ENCODE measurements at places on chromosomes 13 and 19. TPM values are rescaled to one million over a fixed set of nuclear protein-coding genes. Genes with fewer than 3 reads are reported as not detected.

DNA sequence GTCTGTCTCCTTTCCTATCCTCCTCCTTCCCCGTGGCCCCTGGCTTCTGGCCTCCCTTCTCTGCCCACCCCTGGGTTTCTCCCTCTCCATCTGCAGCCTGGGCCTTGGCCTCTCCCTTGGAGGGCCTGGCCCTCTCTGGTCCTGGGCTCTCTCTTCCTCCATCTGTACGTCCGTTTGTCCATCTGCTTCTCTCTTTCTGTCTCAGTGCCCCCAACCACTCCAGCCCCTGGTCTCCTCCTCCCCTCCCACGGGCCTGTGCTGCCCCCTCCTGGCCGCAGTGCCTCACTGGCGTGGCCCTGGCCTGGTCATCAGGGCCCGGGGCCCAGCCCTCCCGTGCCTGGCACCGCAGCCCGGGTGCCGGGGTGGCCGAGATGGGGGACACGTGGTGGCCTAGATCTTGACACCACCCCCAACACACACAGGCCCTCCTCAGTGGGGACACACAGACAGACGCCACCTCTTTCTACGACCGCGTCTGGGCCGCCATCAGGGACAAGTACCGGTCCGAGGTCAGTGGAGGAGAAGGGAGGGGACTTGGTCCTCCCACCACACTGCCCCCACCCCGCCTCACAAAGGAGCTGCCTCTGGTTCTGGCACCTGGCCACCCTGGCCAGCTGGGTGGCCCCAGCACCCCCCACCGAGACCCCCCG, 11.3 kb downstream of the PRKCSH start:
- DNase-seq = no peak

GRCh38 chr19:11843722-11844121, 4.8 kb upstream of the ZNF439 start:
- no peak for DNase-seq

DNA sequence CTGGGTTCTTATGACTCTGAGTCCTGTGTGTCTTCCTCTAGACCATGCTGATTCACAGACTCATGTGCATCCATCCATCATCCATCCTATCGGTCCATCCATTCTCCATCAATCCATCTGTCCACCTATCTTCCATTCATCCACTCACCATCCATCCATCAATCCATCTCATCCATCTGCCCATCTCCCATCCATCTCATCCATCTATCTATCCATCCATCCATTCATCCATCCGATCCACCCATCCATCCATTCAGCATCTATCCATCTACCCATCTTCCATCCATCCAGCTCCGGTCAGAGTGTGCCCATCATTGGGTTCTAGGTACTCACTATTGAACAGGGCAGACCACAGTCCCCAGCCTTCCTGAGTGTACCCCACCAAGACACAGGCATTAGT, 75.6 kb downstream of the SLC7A1 start:
- DNase-seq = no peak

GRCh38 chr13:27406178-27406939, 18.1 kb upstream of the GTF3A start:
- peak; percentile 25 for DNase-seq

DNA sequence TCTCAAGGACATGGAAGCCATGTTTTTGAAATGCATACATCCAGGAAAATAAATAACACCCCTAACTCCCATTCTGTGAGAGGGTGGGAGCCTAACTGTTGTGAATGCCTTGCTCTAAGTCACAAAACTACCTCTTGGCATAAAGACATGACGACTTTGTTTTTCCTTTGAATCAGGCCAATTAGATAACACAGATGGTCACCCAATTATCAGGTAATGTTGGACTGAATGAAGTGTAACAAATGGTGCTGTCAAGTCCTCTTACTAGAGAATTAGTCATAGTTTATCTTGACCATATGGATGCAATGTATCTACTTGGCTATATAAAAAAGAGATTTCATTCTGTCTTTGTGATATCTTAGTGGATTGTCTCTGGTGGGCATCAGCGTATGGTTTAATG, 553.6 kb upstream of the ATXN8OS start:
- no peak for DNase-seq

DNA sequence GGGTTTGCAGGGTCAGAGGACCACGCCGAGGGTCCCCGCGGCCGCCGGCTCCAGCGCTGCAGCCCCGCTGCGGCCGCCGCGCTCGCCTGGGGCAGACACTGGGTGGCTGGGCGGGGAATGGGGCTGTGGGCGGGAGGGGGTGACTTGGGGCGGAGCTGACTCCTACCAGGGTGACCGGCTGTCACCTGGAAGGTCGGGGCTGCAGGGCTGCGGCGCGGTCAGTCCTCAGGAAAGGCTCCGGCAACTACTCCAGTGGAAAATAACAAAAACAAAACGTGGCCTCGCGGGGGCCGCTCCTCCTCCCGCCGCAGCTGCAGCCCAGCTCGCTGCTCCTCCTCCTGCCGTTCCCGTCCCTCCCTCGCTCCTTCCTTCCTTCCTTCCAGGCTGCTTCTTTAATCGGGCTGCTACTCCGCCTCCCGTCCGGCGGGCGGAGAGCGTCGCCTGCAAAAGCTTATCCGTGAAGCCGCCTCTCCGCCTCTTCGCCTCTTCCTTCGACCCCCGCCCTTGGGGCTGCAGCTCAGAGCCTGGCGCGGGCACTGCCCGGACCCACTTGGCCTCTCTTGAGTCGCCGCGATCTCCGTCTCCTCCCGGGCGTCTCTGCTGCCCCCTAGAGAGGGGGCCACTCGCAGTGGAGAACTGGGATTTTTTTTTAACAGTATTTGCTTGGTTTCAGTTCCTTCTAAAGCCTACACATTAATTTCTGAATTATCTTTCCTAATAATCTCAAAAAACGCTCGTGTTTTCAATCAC, at the start of gene TBC1D4:
Gene TBC1D4, minus strand, starts transcription at position 100 of the 750 bp plus-strand sequence. CDS start 402 bp downstream, outside the sequence.
- DNase-seq = peak; percentile 50

GRCh38 chr19:18593367-18594095, 4.9 kb downstream of the REX1BD start:
- DNase-seq = no peak

- DNase-seq = no peak
These were observed 8.8 kb upstream of the CACNG6 start for GRCh38 chr19:53982611-53983010.

GRCh38 chr19:7376151-7376852, 27.6 kb downstream of the ARHGEF18 start:
- no peak for DNase-seq

- no peak for DNase-seq
These were observed 40.2 kb downstream of the OLFM4 start for GRCh38 chr13:53068585-53069520.

DNA sequence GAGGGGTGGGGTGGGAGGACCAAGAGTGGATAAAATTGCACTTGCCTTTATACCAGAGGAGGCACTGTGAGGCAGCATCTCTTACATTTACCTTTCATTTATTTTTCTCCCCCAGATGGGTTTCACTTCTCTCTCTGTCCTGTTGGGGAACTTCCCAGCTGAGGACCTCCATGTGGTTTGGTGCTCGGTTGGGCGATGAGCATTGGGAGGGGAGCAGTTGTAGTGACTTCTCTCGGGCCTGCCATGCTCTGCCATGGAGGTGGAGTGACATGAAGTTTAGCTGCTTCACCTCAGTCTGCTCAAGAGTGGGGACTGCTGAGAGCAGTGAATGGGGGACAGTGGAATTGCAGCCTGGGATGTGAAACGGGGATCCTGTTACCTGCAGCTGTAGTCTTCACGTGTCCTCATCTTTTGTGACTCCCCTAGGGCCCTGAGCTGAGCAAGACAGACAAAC, 23.1 kb upstream of the CXCL17 start:
- no peak for DNase-seq

- no peak for DNase-seq
These were observed 7.8 kb downstream of the CYP4F11 start for GRCh38 chr19:15926484-15926883.

DNA sequence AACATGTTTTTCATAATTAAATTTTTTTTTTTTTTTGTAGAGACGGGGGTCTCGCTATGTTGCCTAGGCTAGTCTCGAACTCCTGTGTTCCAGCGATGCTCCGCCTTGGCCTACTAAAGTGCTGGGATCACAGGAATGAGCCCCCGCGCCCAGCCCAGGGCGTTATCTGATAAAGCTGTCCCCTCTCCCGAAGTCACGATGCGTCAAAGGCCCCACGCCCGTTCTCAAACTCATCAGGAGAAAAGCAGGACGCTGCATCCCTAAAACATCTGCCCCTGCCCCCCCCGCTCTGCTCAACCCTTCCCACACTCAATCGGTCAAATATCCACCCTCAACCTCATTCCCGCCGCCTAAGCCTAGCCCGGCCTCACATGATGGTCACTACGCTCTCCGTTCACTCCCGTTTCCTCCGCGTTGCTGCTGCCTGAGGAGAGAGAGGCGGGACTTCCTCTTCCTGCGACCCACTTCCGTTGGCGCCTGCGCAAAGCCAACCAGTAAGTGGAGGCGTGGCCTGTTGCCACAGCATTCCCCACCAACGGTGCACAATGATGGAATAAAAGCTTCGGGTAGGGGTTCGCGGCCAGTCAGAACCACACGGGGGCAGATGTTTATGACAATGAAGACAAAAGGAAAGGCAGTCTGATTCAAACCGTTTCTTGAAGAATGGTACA, at the start of gene SNRPD2:
Gene SNRPD2, minus strand, starts transcription at position 438 of the 671 bp plus-strand sequence. Its CDS starts 65 bp downstream, at position 373.
- DNase-seq = peak; percentile 94

DNA sequence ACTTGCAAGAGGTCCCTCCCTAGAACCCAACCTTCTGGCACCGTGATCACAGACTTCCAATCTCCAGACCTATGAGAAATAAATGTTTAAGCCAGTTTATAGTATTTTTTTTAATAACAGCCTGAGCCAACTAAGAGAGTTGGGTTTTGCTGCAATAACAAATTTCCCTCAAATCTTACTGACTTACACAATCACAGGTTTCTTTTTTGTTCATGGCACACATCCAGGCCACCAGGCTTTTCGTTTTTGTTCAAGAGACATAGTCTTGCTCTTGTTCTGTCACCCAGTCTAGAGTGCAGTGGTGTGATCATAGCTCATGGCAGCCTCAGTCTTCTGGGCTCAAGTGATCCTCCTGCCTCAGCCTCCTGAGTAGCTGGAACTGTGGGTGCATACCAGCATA, 2.0 kb upstream of the SELENOV start:
- DNase-seq = no peak

GRCh38 chr13:62014299-62014698, 598.6 kb upstream of the PCDH20 start:
- DNase-seq = no peak

DNA sequence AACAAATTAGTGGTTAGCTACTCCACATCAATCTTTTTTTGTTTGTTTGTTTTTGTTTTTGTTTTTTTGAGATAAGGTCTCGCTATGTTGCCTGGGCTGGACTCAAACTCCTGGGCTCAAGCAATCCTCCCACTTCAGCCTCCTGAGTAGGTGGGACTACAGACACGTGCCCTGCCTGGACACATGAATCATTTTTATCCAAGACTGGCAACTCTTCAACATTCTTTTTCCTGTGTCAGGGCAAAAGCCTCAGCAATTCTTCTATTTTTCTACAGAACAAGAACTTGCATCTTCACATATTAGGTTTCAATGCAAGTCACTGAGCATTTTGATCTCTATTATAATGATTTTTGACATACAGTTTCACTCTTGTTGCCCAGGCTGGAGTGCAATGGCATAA, 76.8 kb upstream of the LRCH1 start:
- no peak for DNase-seq

GRCh38 chr13:106799781-106800335, 231.9 kb upstream of the ARGLU1 start:
- DNase-seq = no peak

GRCh38 chr13:53206455-53206854, 177.8 kb downstream of the OLFM4 start:
- DNase-seq = no peak

- no peak for DNase-seq
These were observed 390.3 kb downstream of the DLEU7 start for GRCh38 chr13:50453188-50453587.

DNA sequence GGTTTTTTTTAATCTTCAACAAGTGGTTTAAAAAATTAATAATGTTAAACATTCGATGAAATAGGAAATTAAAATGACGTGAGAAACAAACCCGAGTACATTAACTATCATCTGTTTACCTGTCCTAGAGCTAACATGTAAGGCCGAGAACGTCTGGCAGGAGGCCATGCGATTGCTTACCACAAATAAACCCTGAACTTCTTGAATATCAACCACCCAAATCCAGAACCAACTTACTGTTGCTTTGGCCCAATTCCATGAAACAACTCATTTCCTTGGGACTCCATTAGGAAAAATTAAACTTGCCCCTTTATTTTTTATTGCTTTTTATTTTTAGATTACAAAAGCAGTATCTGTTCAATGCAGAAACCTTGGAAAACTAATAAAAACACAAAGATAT, 228.9 kb upstream of the IRS2 start:
- no peak for DNase-seq

GRCh38 chr19:23916991-23917390, 2.3 kb downstream of the ZNF726 start:
- DNase-seq = no peak

- no peak for DNase-seq
These were observed 1.2 kb downstream of the LPAR2 start for GRCh38 chr19:19626516-19627472.

DNA sequence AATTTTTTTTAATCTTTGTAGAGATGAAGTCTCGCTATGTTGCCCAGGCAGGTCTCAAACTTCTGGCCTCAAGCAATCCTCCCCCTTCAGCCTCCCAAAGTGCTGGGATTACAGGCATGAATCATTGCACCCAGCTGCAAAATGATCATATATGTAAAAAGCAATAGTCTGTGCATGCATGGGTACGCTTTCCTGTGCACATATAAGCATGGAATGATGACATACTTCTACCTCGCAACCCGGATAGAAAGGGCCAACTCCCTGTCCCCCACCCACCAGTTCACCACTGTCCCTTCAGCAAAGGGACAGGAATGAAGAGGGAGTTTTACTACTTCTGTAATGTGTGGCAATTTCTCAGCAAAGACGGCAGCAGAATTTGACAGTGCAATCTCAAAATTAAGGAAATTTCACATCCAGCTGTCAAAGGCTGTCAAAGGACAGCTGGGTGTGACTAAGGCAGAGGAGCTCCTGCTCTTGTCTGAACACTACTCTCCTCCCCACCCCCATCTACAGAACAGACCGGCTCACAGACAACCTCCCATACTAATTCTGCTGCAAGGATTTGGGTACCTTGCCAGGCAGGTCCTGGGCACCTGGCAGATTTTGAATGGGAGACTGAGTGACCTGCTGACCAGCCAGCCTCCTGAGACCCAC, 95.6 kb downstream of the TSHZ3 start:
- no peak for DNase-seq

AMER2 gene
- total RNA-seq = not detected

WTIP gene
- total RNA-seq = 1.0 TPM

COL5A3 gene
- 0.87 TPM for total RNA-seq

ATXN8OS gene
- total RNA-seq = not detected

TNFRSF19 gene
- total RNA-seq = 0.07 TPM

CEACAM19 gene
- 1.3 TPM for total RNA-seq

AMH gene
- 4.3 TPM for total RNA-seq

NOVA2 gene
- total RNA-seq = not detected

ACTMAP gene
- 13.2 TPM for total RNA-seq
